Activated CD4-positive, CD25-positive, alpha-beta regulatory T cell treated with anti-CD3 and anti-CD28 coated beads, Interleukin-2, amount 50 U/mL, for 24 hours (primary cell): ENCODE measurements at places on chromosomes 11 and 22.

- ATAC-seq: no peak
Observed at GRCh38 chr11:72146625-72147024, 11.1 kb downstream of the FOLR3 start.

DNA sequence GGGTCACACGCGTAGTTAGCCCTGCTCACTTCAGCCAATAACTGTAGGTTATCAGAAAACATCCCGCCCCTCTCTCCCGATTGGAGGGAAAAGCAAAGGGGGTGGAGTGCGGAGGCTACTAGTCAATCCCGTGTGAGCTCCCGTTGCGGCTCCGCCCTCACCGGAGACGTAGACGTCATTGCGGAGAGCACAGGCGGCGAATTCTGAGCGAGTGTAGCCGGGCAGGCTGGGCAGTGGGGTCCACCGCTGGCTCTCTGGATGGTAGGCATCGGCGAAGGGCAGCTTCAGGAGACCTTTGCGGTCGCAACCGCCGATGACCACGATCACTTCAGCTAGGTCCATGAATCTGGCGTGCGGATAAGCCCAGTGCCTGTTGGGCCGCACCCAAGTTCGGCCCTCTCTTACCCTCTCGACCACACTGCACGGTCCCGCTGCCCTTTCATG is 4.7 kb downstream of the KLHL35 start:
- peak; percentile 58 for ATAC-seq

- no peak for ATAC-seq
Observed at GRCh38 chr22:21942407-21943343, 10.0 kb downstream of the PPM1F start.

DNA sequence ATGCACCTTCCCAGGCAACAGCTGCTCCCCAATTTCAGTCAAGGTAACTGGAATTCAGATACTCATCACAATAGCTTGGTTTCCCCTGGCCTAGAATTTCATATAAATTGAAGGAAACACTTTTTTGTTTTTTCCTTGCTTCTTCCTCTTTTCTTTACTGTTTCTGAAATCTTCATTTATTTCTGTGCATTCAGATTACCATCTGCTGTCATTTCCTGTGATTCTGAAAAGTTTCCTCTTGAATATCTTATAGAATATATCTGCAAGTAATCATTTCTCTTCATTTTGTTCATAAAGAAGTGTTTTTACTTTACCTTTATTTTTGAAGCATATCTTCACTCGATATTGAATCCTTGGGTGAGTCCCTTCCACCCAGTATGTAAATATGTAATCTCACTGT is 85.3 kb downstream of the GAB4 start:
- ATAC-seq: no peak

- ATAC-seq: no peak
Observed at GRCh38 chr11:94297985-94298576, 6.3 kb upstream of the IZUMO1R start.

DNA sequence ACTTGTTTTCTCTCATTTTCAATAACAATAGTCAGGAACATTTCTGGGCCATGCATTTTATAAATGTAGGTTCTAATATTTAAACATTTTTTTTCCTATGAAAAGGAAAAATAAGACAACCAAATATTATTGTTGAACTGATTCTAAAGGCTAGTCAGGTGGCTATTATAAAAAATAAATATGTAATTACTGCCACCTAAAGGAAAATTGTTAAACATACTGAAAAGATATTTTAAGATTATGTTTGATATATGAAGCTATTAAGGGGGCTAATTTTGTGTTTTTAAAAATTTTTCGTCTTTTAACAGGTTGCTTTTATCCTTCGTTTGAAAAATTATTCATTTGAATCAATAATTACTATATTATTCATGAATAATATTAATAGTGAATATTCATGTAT is 62.2 kb upstream of the FDX1 start:
- no peak for ATAC-seq
